NCI-H1105 (cell line): ENCODE measurements at places on chromosomes 5 and 9.

GRCh38 chr5:173703466-173703865, 87.0 kb upstream of the BOD1 start:
- no peak for DNase-seq

DNA sequence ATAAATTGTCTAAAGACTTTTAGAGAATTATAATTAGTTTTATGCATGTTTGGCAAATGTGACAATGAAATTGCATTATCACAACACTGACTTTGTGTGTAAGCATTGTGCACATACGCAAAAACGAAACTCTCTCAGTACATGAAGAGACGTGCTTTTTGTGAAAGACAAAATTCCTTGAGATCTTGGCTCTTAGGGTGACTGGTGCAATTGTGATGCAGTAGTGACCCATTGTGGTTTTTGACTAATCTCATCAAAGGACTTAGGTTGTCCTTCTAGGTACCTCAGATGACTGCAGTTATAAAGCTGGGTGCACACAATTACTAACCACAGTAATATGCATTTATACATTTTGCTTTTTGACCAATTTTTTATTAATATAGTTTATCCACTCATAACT, 25.3 kb upstream of the TYRP1 start:
- DNase-seq = no peak

DNA sequence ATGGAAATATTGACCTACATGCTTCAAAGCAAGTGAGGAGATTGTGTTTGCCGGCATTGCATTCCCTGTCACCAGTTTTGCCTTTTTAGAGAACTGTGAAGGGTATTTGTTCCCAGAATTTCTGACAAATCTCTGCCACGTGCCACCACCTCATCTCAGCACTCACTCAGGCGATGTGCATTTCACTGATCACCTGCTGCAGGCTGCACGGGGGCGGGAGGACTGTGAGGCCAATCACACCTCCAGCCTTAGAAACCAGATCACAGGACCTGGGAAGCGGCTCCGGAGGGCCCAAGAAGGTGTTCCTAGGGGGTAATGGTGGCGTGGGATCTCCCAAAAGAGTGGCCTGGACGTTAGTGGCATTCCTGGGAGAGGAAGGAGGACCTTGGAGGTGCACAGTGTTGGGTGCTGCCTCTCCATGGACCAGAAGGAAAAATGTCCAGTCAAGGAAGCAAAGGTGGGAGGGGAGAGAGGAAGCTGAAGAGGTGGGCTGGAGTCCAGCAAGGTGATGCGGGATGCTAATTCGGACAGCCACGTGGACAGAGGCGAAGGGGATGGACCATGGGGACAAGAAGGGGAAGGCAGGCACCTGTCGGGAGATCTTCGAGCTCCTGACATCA, 63.6 kb upstream of the OLFM1 start:
- no peak for DNase-seq

DNA sequence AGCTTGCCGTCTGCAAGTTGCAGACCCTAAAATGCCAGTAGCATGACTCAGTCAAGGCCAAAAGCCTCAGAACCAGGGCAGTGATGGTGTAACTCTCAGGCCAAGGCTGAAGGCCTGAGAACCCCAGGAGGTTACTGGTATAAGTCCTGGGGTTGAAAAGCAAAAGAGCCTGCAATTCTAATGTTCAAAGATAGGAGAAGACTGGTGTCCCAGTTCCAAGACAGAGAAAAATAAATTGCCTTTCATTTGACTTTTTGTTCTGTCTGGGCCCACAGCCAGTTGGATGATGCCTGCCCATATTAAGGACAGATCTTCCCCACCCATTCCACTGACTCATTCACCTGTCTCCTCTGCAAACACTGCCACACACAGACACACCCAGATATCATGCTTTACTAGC, 673.2 kb downstream of the CDH18 start:
- DNase-seq = no peak

DNA sequence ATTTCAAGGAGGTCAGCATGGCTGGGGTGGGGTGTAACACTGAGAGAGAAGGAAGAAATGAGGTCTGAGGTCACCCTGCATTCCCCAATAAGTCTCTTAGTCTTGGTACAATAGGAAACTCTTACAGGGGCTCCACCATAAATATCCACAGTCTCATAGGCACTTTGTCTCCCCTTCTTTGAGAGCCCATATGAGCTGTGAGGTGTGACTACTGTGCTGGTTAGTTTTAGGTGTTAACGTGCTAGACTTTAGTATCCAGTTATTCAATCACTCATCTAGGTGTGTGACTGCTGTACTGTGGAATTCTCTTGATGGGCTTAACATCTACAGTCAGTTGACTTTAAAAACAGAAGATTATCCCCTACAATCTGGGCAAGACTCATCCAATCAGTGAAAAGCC, 378.1 kb upstream of the RFX3 start:
- no peak for DNase-seq
